ENCODE measurements at places on chromosomes 6 and 20.

GRCh38 chr6:118724211-118724610 lies 72.8 kb upstream of the CEP85L start:
- no peak for DNase-seq

DNA sequence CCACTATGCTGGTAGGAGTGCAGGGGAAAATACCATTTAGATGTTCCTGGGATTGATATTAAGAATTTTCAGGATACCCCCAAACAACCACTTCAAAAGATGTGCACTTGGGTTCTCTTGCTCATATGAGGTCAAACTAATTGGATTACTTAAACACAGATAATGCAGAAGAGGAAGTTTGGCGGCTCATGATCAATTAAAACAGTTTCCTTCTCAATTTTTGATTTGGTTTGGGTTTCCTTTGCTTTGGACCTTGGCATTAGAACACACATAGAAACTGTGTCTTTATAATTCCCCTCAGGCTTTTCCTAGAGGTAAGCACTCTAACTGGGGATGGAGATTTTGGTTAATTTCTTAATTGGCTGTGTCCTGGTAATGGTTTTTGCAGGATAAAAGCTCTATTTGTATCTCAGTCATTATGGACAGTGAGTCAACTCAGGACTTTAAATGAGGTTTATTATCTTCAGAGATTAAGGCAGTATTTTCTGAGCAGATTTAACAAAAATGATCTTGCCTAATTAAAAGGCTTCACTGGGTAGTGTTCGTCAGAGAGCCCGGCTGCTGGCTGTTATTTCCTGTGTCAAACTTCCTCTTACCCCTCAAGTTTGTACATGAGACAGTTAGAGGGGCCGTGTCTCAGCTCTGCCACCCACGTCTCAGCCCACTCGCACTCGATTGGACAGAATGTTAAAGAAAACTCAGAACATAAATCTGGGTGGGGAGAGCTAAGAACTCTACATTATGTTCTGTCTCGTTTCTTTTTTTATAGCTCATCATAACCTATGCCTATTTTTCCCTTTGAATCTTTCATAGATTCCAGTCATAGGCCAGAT lies 50.3 kb upstream of the PREP start:
- no peak for DNase-seq

GRCh38 chr20:35311822-35312221 lies 19.6 kb upstream of the FAM83C start:
- no peak for DNase-seq

- DNase-seq, result no peak
Observed at GRCh38 chr6:170424604-170425126, 118.1 kb downstream of the FAM120B start.

DNA sequence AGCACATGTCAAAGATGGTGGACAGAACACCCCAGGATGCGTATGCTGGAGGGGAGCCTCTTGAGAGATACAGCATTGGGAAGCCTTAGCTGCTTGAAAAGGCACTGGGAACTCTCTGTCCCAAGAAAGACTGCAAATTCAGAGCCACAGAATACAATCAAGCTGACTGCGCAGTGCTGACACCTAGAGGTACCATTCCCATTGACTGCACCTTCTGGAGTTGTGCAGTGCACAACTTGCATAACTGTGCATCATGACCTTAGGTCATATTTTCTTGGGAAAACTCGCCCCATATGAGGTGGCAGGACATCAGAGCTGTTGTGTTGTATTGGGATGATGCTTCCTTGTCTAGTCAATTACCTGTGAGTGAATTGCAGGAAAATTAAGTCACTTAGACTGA lies 646.5 kb upstream of the NOX3 start:
- DNase-seq, result no peak

GRCh38 chr6:21596949-21597682 lies 3.6 kb downstream of the SOX4 start:
- peak; percentile 74 for DNase-seq

DNA sequence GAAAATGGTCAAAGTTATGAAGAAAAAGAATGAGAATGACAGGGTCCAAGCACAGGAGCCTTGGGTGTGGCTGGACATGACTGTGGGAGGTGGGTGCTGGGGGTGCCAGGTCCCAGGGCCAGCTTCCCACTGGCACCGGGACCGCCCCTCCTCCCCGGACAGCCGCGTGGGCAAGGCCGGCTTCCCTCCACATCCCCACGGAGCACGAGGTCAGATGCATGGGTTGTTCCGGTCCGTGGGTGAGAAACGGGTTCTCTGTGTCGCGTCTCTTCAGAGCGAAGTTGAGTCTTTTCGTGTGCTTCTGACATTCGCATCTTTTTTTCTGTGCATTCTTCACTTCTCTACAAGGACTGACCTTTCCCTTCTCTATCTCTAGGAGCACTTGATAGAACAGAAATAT lies 30.1 kb downstream of the KIF25 start:
- DNase-seq, result no peak

DNA sequence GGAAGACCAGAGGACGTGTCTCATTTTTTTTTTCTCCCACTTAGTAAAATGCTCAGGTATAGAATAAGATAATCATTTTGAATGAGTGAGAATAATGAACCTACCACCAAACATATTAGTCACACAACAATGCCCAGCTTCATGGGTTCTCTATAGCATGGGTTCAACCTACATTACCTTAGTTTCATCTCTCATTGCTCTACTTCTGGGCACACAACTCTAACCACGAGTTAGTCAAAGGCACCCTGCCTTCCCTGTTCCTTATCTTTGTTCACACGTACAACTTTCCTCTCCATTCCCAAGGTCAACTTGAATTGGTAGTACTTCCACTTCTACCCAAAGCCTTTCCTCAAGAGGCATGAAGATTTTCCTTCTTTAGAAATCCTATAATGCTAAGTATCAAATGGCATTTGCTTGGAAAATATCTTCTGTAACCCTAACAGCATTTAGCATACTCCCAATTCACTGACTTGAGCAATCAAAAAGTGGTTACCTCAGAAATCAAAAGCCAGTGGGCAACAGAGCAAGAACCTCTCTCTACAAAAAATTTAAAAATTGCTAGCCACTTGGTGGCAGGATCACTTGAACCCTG lies 20.9 kb downstream of the DEK start:
- no peak for DNase-seq

DNA sequence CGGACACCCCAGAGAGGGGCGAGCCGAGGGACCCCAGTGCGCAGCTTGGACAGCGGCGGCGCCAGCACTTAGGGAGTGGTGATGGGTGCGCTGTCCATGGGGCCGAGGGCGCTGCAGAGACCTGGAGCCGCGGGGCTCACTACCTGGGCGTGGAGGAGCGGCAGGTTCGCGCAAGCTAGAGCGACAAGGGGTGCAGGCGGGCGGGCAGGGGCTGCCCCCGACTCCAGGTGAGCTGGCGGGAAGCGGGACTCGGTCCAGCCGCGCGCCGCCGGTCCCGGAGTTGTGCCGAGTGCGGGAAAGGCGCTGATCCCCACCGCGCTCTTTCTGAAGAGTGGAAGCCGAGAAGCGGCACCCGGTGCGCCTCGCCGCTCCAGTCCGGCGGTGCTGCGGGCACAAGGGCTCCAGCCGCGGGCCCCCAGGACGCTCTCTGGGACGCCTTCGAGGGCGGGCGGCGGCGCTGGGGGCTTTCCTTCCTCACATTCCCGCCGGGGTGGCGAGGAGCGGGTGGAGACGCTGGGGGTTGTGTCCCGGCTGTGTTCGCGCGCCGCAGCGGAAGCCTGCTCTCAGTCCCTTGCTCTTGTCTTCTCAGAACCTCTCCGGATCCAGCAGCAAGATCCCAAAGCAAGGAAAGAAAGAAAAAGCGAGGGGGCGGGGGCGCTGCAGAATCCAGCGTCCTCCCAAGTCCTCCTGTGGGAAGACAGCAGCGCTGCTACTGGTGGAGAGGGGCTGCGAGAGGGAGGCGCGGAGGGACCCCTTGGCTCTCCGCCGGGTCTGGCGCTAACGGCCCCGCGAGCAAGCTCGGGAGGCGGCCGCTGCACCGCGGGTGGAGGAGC lies at the start of gene B3GAT2:
TSS of gene B3GAT2 (minus strand) at position 610 of the 833 bp plus-strand sequence. CDS start 631 bp downstream, outside the sequence.
- peak; percentile 42 for DNase-seq

GRCh38 chr20:19936466-19937200 lies 80.5 kb upstream of the NAA20 start:
- no peak for DNase-seq

GRCh38 chr20:51484141-51484815 lies 58.2 kb downstream of the NFATC2 start:
- DNase-seq, result no peak

DNA sequence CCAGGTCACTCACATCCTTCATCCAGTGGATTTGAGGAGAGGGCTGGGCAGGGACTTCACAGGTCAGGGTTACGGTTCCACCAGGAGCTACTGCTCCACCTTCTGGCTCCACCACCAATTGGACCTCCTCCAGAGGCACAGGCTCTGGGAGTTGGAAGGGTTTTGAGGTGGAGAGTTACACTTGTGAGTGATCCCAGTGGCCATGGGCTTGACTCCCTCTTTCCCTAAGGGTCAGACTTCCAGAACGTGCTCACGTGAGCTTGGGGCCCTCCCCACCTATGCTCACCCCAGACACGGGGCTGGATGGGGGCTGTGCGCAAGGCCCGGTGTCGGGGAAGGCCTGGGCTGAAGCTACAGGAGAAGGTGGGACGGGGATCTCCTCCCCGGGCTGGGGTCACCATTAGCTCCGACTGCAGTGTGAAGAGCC lies 1.5 kb downstream of the AGER start:
- no peak for DNase-seq

GRCh38 chr6:82072751-82073150 lies 174.8 kb downstream of the IBTK start:
- DNase-seq, result no peak

GRCh38 chr6:119052987-119053386 lies 25.5 kb downstream of the FAM184A start:
- no peak for DNase-seq

DNA sequence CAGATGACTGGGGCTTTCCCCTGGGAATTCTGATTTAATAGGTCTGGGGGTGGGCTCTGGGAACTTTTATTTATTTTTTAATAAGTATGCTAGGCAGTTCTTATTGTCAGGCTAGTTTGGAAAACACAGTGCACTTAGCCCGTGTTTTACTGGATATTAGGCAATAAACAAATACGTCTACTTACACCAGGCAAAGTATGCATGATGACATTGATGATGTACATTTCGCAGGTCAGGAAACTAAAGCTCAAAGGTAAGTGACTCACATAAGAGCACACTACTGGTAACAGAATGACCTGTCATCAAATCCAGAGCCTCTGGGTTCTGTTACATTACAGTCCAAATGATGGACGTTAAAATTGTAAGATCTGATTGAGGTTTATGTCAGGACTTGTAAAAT lies 144.4 kb upstream of the EXOC2 start:
- DNase-seq, result no peak

DNA sequence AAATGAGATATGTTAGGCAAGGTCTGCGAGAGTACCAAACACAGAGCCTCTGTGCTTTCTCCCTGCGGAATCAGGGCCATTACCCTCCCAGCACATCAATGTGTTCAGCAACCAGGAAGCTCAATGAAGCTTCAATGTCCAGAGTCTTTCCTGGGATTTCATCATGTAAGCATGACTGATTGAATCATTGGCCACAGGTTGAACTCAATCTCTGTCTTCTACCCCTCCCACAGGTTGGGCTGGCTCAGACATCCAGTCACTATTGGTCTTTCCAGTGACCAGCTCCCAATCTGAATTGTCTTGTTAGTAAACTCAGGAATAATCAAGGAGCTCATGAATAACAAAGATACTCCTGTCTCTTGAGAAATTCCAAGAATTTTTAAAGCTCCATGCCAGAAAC lies 2.7 kb upstream of the DTD1 start:
- DNase-seq, result no peak

DNA sequence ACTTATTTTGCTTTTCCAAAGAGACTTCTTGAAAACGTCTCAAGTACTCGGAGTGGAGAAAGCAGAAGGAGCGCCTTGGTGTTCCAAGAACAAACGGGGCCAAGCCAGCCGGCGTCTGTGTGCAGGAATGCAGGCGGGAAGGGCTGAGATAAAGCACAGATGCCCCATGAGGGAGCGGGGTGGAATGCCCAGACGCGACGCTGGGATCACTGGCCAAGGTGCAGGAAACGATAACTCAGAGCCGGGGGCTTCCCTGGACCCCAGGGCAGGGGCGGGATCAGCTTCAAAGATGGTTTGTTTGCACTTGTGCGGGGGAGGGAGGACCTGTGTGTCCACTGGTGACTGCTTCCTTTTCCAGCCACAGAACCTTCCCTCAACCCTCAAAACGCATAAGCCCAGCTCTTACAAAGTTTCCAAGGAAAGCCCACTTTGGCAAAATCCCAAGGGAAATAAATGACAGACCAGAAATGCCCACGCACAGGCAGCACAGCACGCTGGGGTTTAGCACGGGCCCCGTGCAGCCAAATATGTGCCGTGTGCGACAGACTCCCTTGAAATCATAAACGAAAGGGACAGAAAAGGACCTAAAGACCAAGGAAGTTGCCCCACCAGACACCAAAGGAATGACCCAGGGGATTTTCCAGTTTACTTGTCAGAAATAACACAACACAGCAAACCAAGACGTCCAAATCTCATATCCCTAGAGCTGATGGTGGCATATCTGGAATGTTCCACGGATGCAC lies 113.9 kb downstream of the NFATC2 start:
- DNase-seq, result no peak

DNA sequence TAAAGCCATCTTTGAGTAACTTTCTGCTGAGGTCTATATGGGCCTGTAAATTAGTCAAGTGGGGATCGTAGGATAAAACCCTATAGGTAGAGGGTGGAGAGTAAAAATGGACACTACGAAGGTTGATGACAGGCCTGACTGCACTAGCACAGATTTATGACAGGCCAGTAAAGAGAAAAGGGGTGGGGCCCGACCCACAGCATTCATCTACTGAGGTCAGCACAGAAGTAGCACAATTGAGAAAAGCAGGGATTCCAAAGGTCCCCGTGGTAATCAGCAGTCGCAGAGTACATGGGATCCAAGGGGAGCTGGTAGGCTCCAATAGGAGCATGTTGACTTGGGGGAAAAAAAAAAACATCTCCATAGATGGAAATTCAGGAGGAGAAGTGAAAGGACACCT lies 660.4 kb downstream of the TFAP2A start:
- no peak for DNase-seq

DNA sequence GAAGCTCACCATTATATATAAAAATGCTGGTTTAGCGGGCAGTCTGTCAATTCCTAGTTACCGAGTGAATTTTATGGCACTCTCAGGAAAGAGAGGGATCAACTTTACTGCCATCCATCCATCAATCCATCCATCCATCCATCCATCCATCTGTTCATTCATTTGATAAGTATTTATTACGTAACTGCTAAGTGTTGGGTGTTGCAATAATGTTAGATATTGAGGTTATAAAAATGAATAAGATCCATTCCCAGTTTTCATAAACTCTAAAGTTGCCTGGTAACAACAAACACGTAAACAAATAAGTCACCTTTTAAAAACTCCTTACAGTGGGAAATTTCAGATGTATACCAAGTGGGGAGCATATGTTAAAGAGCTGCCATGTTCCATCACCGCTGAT lies 36.8 kb downstream of the SASH1 start:
- peak; percentile 75 for DNase-seq

GRCh38 chr6:129606664-129607063 lies 103.3 kb downstream of the ARHGAP18 start:
- no peak for DNase-seq

- no peak for DNase-seq
Observed at GRCh38 chr6:51199105-51199552, 380.5 kb downstream of the TFAP2B start.

GRCh38 chr20:13199279-13199678 lies 21.8 kb upstream of the ISM1 start:
- DNase-seq, result no peak

All from NCI-H524 (cell line).